Activated T-helper 17 cell treated with anti-CD3 and anti-CD28 coated beads, Interleukin-2, amount 50 U/mL, for 72 hours (primary cell): ENCODE measurements at places on chromosomes 12 and 14. TPM values are rescaled to one million over a fixed set of nuclear protein-coding genes. Genes with fewer than 3 reads are reported as not detected.

GRCh38 chr12:46360908-46361666, 11.5 kb downstream of the SLC38A2 start:
- ATAC-seq = peak; percentile 41

MAPK1IP1L gene
- 106 TPM for total RNA-seq

ENDOU gene
- total RNA-seq = 0.16 TPM

DNA sequence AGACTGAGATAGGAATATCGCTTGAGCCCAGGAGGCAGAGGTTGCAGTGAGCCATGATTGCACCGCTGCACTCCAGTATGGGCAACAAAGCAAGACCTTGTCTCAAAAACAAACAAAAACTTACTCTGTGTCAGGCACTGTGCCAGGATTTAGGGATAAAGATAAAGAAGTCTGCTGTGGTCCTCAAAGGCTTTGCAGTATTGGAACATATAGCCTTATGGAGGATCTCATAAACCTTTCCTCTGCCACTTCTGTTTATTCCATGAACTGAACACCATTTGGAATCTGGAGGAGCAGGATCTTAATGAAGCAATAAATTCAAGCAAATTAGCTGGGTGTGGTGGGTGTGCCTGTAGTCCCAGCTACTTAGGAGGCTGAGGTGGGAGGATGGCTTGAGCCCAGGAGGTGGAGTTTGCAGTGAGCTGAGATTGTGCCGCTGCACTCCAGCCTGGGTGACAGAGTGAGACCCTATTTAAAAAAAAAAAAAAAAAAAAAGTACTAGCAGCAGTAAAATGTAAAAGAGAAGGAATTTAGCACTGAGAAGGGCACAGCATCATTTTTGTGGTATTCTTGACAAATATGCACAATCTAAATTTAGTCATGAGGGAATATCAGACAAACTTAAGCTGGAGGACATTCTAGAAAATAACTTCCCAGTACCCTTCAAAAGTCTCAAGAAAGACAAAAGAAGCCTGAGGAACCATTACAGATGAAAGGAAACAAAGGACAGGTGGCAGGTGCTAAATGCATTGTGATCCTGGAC, 27.1 kb downstream of the BMAL2 start:
- ATAC-seq = no peak

ZDHHC22 gene
- total RNA-seq = not detected

OR10P1 gene
- not detected for total RNA-seq

DNA sequence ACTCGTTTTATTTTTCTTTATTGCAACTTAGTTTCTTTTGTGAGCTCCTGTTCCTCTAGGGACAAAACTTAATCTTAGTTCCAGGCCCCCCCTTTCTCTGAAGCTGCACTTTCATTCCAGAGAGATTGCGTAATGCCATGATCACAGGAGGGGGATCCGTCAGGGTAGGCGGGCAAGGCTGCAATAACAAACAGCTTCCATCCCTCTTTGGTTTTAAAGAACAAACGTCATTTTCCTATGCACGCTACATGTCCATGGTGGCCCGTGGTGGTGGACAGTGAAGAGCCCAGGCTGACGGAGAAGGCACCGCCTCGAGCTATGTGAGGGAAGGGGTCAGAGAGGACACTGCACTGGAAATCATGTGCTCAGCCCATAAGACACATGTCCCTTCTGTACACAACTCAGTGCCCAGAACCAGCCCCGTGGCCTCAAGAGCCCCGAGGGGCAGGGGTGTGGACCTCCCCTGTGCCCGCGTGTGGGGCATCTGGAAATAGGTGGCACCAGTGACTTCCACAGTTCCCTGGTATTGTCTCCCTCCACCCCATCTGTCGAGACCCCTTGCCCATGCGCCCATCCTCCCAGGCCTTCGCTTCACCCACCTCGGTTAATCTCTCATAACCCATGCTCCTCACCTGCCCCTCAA, 161.4 kb downstream of the ADGRD1 start:
- ATAC-seq = no peak

DNA sequence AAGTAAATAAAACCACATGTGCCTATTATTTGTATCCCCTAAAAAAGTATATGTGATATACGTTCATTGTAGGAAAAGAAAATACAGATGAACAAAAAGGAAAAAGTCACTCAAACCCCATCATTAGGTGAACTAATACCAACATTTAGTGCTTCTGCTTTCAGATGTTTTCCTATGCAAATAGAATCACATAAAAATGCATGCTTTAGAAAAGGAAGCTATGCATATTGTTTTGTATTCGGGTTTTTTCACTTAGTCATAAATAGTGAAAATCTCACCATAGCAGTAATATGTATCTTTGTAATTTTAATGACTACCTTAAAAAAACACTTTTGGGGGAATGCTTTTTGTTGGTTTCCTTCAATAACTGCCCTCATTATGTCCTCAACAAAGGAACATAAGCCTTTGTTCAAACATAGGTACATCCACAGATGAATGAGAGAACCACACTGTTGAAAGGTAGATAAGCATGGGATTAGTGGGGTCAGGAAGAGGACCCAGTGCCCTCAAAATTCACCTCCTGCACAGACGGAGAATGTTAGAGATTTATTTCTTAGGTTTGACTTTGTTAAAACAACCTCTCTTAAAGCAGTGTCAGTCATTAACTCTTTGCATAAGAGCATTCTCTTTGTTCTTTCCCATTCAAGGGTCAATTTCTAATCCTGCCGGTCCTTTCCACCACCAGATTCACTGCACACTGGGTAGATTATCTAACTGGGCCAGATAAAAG, 6.5 kb downstream of the AMDHD1 start:
- ATAC-seq = no peak

PRR4 gene
- total RNA-seq = 2.4 TPM
